ENCODE measurements at places on chromosomes 2 and 18.
A peak's percentile ranks its signal among the peaks of the same experiment; 100 is the strongest.

DNA sequence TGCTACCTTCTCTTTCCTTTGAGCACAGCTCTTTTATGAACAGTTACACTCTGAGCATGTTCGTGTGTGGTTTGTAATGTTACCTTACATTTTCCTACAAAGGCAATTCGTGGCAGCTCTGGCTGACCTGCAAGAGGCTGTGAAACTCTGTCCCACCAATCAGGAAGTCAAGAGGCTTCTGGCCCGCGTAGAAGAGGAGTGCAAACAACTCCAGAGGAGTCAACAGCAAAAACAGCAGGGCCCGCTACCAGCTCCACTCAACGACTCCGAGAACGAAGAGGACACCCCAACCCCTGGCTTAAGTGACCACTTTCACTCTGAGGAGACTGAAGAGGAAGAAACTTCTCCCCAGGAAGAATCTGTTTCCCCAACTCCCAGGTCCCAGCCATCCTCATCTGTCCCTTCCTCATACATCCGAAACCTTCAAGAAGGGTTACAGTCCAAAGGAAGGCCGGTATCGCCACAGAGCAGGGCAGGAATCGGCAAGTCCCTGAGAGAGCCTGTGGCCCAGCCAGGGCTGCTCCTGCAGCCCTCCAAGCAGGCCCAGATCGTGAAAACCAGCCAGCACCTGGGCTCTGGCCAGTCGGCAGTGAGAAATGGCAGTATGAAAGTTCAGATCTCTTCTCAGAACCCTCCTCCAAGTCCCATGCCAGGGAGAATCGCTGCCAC is 56.9 kb downstream of the WDSUB1 start:
- no peak for DNase-seq

GRCh38 chr18:52236131-52236530 is 103.9 kb upstream of the DCC start:
- DNase-seq, result peak; percentile 50

- DNase-seq, result no peak
Measured at GRCh38 chr2:163135256-163135655, 296.7 kb upstream of the KCNH7 start.

DNA sequence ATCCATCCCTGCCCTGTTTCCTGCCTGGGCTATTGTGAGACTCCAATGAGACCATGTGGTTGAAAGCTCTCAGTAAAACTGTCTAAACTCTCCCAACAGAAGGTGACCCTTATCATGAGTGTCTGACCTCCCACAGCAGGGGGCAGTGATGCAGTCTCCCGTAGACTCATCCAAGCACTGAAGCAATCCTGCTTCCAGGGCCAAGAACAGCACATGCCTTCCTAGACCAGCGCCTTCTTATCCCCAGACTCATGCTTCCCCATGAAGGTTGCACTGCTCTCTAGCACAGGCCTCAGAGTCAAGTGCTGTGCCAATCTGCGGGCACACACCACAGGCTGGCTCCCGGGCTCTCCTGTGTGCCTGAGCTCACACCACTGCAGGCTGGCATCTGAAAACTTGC is 112.3 kb downstream of the TNS1 start:
- DNase-seq, result no peak

DNA sequence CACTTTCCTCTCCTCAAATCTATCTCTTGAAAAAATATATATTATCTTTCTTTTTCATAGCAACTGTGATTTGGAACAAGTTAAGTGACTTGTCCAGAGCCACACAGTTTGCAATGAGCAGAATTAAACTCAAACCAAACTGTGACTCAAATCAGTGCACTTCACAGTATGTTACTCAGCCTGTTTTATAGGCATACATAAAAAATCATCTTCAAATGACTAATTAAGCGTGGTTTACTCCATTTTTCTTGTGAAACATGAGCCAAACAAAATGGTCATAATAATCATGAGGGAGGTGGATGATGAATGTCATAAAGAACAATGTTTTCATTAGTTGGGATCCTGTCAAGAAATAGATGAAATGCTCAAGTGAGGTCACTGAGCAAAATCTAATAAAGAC is 6.1 kb upstream of the CCDC178 start:
- DNase-seq, result no peak

DNA sequence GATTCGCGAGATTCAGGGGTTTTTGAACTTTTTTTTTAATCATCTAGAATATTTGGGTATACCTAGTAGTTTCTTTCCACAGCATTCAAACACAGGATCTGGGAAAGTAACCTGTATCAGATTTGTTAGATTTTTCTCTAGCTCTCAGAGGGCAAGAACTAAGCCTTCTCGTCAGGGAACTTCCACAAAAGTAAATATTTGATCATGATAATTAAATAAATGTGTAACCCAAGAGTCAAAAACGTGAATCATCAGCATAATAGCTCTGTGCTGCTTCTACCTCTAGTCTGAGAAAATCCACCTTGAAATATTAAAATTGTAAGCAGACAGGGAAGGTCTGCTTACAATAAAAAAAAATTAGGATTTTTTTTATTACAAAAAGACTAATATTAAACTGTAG is 225.7 kb upstream of the SPOPL start:
- DNase-seq, result peak; percentile 25

- peak; percentile 15 for DNase-seq
Measured at GRCh38 chr18:69127873-69128500, 272.7 kb upstream of the DOK6 start.

- DNase-seq, result no peak
Measured at GRCh38 chr2:62337403-62337802, 141.5 kb downstream of the B3GNT2 start.

DNA sequence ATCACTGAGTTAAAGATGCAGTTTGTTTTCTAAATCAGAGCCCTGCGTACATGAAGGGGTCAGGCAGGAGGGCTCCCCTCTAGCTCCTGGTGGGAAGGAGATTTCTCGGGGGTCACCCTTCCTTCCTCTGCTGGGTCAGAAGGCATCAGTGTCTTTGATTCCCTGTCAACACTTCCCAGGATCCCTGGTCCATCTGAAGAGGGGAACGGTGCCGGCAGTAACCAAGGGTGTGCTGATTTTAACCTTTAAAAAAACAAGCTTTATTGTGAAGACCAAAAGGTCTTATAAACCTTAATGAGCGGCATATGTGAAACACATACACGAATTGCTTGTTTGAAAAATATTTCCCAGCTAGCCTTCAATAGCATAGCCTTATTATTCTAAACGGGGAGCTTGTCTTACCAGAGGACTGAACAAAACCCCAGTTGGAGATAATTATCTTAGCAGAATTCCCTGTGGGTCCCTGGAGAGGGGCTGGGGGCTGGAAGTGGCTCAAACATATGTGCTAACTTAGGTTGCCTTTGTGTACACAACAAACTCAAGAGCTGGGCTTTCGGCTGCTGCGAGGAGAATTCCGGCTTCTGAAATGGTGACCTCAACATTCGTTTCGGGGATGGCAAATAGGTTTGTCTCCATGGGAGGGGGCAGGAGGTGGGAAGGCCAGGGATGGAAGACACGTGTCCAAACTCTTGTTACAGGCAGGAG is 114.9 kb upstream of the MYCN start:
- DNase-seq, result no peak

DNA sequence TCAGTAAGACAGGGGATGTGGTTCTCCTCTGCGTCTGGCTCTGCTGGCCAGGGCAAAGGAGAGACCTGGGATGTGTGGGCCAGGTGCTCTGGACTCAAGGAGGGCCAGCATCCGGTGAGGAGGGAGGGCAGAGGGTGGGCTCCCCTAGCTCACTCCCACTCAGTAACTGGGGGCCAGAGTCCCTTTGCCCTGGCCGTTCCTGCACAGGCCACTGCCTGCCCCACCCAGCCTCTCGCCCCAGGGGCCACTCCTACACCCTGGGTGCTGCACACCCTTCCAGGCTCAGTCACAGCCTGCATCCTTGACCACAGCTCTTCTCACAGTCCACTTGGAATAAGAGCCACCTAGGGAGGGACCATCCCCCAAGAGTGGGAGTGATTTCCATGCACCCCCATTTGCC is 41.0 kb downstream of the SNED1 start:
- no peak for DNase-seq

DNA sequence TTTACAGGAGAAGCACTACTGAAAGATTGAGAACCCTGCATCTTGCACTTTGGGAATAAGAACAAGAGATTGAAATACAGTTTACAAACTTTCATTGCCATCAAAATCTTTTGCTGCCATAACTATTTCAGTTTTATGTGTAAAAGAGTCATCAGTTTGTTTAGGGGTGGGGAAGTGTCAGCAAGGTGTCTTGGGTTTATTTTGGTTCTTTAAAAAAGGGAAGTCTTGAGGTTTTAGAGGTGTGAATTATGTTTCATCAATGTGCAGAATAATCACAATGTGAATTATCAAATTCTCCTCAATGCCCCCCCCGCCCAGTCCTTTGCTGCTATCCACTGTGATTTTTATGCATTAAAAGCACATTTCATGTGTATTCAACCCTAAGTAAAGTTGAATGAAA is 37.4 kb downstream of the SOCS6 start:
- DNase-seq, result no peak

All from fibroblast of skin of left biceps (primary cell).